GM04504 (cell line): ENCODE measurements at places on chromosomes 3 and 15.

- no peak for DNase-seq
Observed at GRCh38 chr3:113276751-113277080, 65.4 kb downstream of the BOC start.

DNA sequence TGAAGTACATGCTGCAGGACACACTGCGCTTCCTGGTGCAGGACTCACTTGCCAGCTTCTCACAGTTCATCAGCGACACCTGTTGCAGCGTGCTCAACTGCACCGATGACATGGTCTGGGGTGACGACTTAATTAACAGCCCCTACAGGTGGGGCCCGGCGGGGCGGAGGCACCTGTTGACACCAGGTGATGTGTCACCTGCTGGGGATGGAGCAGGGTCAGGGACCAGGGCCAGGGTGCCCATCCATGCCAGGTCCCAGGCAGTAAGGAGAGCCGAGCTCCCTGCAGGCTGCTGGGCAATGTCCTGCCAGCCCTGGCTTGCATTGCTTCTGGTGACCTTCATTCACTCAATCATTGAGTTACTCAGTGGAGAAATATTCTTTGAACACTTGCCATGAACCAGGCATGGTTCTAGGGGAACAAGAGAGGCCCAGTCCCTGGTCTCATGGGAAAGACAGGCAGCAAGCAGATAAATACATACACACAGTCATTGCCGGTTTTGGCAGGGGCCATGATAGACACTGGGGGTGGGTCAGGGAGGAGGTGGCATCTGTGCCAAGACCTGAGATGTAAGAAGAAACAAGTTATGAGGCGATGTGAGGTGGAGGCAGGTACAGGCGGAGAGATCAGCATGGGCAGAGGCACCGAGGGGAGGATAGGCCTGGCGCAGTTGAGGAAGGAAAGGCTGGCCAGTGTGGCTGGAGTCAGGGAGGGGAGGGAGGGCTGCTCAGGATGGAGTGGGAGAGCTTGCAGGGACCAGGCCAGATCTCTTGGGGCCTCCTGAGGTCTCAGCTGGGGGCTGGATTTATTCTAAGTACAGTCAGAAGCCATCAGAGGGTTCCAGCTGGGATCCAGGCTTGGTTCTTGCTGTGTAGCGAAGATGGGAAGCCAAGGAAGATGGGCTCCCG, 30.8 kb downstream of the DNAH1 start:
- peak; percentile 50 for DNase-seq

DNA sequence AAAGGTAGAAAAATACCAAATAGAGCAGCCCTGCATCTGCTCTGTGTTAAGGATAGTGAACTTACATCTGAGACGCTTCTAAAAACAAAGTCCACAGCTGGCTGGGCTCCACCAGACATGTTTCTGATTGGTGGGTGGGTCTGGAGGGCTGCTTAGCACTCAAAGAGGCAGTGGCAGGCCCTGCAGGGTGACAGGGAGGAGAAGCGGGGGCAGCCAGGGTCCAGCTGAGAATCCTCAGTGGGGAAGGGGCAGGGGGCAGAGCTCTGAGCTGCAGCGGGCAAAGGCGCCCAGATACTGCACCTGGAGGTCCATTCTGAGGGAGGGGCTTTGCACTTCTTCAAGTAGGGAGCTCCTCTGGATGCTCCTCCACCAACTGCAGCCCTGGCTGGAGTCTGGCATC, 28.1 kb downstream of the PRR23E start:
- DNase-seq = no peak

DNA sequence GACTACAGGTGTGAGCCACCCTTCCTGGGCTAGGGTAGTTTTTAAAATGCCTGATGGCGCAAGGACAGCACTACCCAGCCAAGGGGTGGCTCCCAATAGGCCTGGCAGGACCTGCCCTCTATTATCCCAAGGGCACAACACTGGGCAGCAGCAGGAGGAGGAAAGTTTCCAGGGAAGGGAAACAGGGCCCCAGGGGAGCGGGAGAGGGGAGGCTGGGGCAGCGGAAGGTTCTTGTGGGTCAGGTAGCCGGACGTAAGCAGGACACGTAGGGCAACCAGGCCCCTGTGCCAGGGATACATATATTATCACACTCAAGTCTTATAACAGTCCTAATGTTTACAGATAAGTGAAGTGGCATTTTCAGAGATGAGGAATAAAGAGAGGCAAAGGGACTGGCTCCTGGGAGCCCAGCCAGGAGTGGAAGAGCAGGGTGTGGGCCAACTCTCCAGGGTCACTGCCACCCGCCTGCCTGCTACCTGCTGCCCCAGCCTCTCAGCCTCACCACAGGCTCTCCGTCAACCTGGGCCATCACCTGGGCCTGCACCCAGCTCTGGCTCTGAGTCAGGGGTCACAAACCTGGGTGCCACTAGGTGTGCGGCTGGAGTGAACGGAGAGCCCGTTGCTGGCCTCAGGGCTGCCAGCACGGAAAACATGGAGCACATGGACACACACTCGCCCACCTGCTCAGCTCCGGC, 73.2 kb upstream of the SNRPA1 start:
- DNase-seq = no peak

- no peak for DNase-seq
Observed at GRCh38 chr3:79766496-79767193, 1.2 kb downstream of the ROBO1 start.

DNA sequence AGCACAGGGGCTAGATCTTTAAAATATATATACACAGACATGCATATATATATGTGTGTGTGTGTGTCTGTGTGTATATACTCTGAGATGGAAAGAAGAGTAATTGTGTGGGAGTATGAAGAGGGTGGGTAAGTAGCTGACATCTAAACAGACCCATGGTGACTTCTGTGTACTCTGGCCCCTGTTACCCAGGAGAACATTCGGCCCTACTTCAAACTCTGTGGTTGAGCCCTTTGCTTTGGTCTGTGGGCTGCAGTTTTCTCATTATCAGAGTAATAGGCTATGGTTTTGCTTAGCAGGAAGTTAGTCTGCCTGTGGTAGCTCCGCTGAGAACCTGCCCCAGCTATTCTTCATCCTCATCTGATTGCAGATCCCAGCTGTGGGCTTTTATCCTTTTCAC, 141.4 kb downstream of the RBPMS2 start:
- no peak for DNase-seq

- DNase-seq = peak; percentile 27
Observed at GRCh38 chr3:161104561-161105551, at the start of gene B3GALNT1. Gene B3GALNT1, minus strand, starts transcription at chr3:161105349. Its CDS starts 18,595 bp downstream, at chr3:161086754.

GRCh38 chr15:70495991-70496599, 267.3 kb downstream of the UACA start:
- DNase-seq = no peak

DNA sequence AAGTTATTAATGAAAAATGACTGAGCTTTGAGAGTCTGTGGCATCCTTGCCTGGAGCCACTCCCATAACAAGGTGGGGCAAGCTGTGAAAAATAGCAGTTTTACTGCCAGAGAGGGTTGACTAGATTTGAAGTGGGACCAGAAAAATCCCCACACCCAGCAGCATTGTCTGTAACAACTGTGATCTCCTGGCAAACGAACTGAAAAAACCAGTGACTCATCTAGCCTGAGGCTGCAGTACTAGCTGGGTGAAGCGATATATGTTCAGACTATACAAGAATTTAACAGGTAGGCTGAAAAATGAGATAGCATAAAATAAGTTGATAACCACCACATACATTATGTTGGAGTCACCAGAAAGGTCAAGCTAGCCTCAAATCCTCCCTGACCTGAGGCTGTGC, 64.0 kb downstream of the DPH6 start:
- DNase-seq = peak; percentile 58

DNA sequence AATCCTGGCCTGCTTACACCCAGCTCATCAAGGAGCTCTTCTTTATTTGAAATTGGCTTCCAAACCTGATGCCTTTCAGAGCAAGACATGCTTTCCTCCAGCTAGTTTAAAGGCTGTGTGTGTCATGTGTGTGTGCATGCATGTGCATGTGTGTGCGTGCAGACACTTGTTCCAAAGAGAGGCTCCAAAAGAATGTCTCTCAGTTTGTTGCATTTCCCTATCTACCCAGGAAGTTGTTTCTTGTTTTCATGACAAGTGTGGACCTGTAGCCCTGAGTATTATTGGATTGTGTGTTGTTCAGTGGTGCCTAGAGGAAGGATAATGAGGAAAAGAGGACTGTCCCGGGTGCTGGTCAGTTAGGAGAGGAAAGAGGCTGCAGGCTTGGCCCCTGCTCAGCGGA, 240.0 kb downstream of the THSD4 start:
- DNase-seq = no peak

DNA sequence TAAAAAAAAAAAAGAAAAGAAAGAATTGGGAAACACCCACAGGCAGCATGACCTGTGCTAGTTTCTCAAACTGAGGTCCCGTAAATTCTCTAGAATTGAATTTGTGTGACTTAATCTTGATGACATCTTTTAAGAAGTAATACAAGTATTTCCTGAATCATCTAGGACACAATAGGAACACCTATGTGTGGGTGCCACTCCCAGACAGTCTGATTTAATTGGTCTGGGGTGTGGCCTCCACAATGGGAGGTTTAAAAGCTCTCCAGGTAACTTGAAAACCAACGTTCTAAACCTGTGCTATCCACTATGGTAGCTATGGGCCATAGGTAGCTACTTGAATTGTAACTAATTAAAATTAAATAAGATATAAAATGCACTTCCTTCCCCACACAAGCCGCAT, 28.1 kb downstream of the CFAP92 start:
- no peak for DNase-seq

DNA sequence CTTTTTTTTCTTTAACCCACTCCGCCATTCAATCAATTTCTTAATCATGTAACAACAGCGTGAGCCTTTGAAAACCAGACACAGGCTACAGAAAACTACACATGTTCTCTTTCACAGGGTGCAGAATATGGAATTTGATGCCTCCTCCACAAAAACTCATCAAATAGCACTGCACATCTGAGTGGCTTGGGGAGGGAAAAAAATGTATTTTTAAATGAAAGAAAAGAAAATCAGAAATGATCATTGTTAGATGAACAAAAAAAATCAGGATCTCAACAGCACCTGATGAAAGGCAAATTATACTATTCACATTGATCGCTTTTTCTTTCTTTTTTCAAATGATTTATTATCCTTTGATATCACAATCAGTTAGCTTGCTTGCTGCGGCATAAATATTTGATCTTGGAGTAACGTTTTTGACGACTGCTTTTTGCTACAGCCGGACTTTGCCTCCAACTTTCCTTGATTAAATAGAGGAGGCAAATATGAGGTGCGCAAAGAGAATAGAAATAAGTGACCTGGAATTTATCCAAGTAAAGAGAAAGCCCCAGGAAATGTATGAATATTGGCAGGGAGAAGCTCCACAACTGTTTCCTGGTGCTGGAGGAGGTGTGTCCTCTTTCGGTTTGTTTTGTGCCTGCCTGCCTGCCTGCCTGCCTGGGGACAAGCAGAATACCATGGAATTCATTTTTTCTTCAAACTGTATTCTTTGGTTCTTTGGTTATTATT, 63.1 kb downstream of the EDEM1 start:
- no peak for DNase-seq

- no peak for DNase-seq
Observed at GRCh38 chr15:82139823-82140268, 94.0 kb upstream of the MEX3B start.

DNA sequence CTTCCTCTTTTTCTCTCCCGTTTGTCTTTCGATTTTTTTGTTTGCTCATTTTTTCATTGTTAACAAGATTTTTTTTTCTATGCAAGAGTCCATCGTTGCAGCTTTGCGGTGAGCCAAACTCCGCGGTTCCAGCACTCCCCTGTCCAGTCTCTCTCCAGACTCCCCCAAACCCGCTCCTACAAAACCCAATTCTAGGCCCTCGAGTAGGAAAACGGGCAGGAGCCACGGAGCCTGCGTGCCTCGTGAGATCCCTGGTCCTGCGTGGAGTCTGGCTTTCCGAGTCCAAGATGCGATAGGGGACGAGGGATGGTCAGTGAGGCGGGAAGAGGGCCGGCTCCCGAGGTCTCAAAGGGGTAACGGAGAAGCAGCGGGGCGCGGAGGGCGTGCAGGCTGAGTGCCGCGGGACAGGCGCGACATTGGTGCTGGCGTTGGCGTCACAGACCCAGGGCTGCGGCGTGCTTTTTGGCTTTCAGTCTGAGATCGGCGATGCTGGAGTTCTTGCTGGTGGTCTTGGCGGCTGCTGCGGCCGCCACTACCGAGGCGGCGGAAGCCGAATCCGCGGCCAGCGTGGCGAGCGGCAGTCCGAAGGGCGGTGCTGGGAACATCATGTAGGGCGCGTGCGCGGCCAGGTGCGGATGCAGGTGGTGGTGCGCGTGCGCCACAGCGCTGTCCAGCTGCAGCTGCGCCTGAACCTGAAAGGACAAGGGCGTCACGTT, 8.5 kb downstream of the SHOX2 start:
- no peak for DNase-seq

DNA sequence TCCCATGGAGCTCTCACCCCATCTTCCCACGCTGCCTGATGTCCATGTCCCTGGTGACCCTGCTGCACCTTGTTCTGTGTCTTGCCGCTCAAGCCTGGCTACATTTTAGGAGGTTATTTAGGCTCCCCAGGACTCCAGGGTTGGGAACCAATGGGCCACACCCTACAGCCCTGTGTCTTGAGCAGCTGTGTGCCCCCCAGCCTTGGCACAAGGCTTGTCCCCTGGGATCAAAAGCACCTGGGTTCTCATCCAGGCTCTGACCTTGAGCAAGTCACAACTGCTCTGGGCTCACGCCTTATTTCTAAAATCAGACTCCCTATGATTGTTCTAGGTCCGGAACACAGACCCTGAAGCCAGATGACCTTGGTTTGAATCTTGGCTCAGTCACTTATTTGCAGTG, 14.1 kb downstream of the SPSB4 start:
- DNase-seq = no peak

DNA sequence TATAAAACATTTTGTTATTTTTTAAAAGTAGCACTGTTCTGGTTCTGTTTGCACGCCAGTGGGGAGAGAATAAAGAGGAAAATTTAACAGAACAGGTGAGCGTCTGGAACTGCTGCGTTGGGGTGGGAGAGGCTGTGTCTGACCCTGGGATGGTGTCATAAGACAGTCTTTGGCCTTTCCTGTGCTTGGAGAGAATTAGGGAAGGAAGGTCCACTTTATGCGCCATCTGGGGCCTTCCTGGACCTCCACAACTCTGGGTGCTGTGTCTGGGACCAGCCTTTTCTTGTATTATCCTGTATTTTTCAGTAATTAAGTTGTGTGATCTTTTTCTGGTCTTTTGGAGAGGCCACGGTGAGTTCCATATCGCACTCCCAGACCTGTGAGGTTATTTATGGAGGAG, 3.3 kb downstream of the FAM43A start:
- no peak for DNase-seq

GRCh38 chr3:126130981-126131745, 47.2 kb upstream of the SLC41A3 start:
- no peak for DNase-seq

GRCh38 chr15:101667881-101668280, 15.7 kb upstream of the TM2D3 start:
- no peak for DNase-seq
